T-helper 17 cell (primary cell): ENCODE measurements at places on chromosomes 12 and 14. TPM values are rescaled to one million over a fixed set of nuclear protein-coding genes. Genes with fewer than 3 reads are reported as not detected.

EIF5 gene
- 800 TPM for total RNA-seq

TAS2R13 gene
- total RNA-seq = 1.4 TPM

TDRD9 gene
- total RNA-seq = not detected

DNA sequence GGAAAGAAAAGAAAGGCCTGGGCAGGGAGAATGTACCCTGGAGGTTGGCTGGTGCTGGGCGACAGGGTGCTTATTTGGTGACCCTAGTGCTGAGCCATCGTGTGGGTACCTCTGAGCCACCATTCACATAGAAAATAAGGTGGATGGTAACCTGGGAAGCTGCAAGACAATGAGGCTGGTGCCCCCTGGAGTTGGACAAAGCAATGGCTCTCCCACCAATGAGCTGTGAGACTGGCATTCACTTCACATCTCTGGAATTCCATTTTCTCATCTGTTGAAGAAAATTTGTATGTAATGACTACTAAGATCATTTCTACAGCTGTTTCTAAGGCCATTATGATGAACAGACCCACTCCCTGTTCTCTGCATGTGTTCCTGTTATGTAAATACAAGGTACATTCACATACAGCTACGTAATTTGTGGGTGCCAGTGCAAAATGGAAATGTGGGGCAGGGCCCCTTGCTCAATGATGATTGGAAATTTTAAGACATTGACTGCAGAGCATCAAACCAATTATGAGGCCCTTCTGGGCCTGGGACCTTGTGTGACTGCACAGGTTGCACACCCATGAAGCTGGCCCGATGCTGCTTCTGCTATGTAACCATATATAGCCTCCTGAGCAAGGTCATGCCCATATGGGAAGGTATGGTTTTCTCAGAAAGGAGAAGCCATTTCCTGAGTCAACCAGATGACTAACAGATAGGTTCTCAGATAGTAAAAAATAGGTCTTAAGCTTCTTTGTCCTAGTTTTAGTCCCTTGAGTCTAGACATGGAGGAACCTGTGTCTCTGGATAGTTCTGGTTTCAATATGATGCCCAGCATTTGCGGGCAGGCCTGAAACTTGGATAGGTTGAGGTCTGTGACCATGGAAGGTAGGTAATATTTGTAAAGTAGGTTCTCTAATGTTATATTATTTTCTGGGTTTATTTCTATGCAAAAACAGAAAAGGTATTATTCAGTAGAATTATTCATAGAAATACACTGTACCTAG is 63.4 kb upstream of the IGF1 start:
- H3K27ac ChIP-seq = no peak overlapping the region
- DNase-seq = no peak
- H3K27me3 ChIP-seq = peaks cover 10% of the 10 kb centered on the region

DNA sequence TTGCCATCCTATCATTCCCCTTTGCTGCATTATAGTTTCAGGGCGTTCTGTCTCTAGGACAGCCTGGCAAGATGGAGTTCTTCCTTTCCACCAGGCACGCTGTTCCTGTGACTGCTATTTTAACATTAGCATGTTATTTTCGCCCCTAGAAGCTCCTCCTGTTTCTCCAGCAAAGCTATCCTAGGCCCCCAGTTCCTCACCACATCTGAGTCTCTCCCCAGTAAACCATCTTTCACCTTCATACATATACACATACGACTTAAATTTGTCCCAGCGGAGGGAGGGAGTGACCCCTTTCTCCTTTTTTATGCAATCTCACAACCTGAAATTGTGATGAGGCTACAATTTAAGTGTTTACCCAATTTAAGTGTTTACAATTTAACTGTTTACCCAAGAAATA is 66.7 kb upstream of the FRMD6 start:
- no peak overlapping the region for H3K27ac ChIP-seq
- H3K4me1 ChIP-seq = no peaks in the 10 kb centered on the region
- no peak overlapping the region for H3K4me3 ChIP-seq
- H3K27me3 ChIP-seq = peaks cover 44% of the 10 kb centered on the region
- no peaks in the 10 kb centered on the region for H3K36me3 ChIP-seq

- no peak overlapping the region for H3K4me3 ChIP-seq
- no peak overlapping the region for H3K27ac ChIP-seq
- H3K36me3 ChIP-seq = no peaks in the 10 kb centered on the region
- DNase-seq = no peak
- H3K27me3 ChIP-seq = no peaks in the 10 kb centered on the region
Measured at GRCh38 chr12:111532751-111533150, 66.4 kb downstream of the ATXN2 start.

GRCh38 chr12:69042970-69043369 is 110.0 kb upstream of the CPM start:
- no peak overlapping the region for H3K27ac ChIP-seq
- DNase-seq = no peak
- no peak overlapping the region for H3K4me3 ChIP-seq
- no peaks in the 10 kb centered on the region for H3K4me1 ChIP-seq
- H3K27me3 ChIP-seq = peaks cover 10% of the 10 kb centered on the region
- H3K36me3 ChIP-seq = no peaks in the 10 kb centered on the region

- DNase-seq = no peak
- H3K27ac ChIP-seq = no peak overlapping the region
Measured at GRCh38 chr12:43131301-43131700, 420.7 kb downstream of the ADAMTS20 start.

DNA sequence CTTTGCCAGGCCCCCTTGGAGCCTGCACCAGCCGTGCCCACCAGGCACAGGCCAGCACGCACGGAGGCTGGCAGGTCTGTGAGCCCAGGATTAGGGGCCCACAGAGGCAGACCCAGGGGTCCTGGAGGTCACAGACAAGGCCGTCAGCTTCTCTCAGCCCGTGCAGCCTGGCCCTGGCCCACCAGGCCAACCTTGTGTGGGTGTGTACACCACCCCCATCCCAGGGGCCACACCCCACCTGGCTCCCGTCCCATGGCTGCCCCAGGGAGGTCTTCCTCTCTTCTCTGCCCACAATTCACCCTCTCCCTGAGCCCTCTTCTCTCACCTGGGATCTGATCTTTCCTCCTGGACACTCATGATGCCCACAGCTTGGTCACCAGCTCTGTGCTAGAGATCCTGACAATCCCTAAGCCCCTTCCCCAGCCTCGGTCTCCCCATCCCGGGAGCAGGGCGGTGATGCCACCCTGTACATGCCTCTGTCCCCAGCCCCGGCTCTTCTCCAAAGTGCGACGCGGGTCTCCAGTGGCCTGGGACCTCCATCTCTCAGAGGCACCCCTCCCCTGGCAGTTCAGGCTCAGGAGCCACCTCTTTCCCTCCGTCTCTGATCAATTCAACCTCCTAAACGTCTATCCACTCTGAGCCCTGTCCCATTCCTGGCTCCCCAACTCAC is 31.1 kb upstream of the GPR132 start:
- peaks cover 4% of the 10 kb centered on the region for H3K27me3 ChIP-seq
- H3K4me1 ChIP-seq = peaks cover 12% of the 10 kb centered on the region
- no peak overlapping the region for H3K4me3 ChIP-seq
- DNase-seq = no peak
- peak overlapping the region; percentile 62 for H3K27ac ChIP-seq

GRCh38 chr14:96252999-96253539 is 2.9 kb upstream of the BDKRB1 start:
- DNase-seq = no peak
- H3K4me3 ChIP-seq = peak overlapping the region; percentile 26
- peaks cover 7% of the 10 kb centered on the region for H3K4me1 ChIP-seq
- H3K27me3 ChIP-seq = peaks cover 86% of the 10 kb centered on the region
- peaks cover 3% of the 10 kb centered on the region for H3K36me3 ChIP-seq
